Inflammatory macrophage treated with lipopolysaccharide for 1 hour (primary cell): ENCODE measurements at places on chromosomes 7 and 10.

GRCh38 chr10:93826355-93826754 lies 67.4 kb upstream of the SLC35G1 start:
- no peak for DNase-seq

DNA sequence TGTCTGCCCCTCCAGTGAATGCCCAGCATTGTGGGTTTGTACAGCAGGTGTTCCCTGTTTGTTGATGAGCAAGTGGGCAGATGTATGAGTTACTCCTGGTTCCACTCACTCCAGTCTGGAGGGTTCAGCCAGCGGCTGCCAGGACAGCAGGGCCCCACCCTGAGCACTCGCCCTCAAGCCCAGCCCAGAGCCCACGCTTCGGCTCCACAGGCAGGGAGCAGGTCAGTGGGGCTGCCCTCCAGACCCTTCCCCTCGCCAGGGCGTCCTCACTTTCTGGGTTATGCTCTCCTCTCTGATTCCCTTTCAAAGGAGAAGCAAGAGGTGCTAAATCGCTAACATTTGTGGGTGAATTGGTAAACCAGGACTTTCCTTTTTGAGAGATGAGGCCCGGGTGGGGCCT lies 4.8 kb upstream of the VIPR2 start:
- no peak for DNase-seq

- no peak for DNase-seq
Measured at GRCh38 chr7:33411020-33411419, 281.7 kb downstream of the BBS9 start.

- DNase-seq: no peak
Measured at GRCh38 chr10:126331101-126331500, 57.2 kb downstream of the ADAM12 start.

DNA sequence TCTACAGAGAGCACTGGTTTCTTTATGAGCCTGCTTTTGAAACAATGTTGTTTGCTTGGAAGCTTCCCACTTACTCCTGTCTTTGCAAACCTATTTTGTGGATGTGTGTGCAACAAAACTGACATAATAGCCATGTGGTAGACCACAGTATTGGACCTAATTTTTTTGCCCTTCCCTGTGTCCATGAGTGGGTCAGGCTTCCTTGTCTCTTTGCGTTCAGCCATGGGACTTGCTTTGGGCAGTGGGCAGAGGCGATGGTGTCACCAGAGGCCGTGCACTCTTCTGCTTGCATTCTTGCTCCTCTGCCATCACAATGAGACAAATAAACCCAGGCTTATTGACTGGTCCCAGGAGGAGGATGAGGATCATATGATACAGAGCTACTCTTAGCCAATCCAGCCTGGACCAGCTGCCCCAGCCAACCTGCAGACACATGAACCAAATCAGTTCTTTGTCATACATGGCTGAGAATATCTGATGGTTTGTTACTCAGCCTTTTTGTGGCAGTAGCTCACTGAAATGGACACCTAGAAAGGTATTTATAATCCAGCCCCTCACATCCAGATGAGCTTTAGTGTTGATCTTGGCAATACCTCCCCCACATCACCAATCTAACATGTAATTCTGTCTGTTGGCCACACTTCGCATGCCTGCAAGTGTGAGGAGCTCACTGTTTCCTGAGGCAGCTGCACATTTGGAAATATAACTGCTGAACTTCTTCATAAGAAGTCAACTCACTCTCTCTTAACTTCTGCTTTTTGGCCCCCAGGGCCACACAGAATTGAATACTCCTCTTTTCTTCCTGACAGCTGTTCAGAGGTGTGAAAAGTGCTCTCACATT lies 427.8 kb upstream of the ZMIZ1 start:
- peak; percentile 54 for DNase-seq

- DNase-seq: no peak
Measured at GRCh38 chr10:71512761-71513539, 116.2 kb downstream of the CDH23 start.

GRCh38 chr10:125190946-125191345 lies 30.6 kb upstream of the CTBP2 start:
- no peak for DNase-seq

- peak; percentile 86 for DNase-seq
Measured at GRCh38 chr7:152677808-152678670, 2.1 kb upstream of the XRCC2 start.
